ENCODE measurements at places on chromosomes 4 and X. TPM values are rescaled to one million over a fixed set of nuclear protein-coding genes. Genes with fewer than 3 reads are reported as not detected.

DNA sequence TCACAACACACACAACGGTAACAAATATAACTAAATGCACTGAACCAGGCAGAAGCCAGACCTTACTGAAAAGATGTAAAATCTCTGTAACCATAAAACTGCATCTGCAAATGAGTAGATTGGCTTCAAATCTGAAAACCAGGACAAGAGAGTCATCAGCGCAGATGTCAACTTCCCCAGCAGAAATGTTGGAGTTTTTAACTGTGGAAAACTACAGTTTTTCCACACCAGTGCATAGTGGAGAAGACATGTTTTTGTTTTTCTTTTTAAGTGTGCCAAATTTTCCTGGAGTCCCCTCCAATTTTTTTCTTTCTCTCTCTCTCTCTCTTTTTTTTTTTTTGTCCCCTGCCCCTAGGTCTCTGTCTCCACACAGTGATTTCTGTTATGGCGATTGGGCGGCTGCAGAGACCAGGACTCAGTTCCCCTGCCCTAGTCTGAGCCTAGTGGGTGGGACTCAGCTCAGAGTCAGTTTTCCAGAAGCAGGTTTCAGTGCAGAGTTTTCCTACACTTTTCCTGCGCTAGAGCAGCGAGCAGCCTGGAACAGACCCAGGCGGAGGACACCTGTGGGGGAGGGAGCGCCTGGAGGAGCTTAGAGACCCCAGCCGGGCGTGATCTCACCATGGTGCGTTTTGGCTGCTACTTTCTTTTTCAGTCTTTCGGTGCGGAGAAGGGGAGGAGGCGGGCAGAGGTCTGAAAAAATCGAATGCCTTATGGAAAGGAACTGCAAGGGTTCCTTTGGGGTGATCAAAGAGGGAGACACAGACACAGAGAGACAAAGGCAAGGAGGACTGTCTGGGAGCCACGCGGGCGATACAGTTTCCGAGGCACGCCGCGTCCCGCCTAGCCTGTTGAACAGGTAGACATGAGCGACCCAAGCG lies at the start of gene GUCY1A1:
Gene GUCY1A1, plus strand, starts transcription at position 505 of the 878 bp plus-strand sequence. CDS start 30,020 bp downstream, outside the sequence.
- DNase-seq = peak; percentile 62

DNA sequence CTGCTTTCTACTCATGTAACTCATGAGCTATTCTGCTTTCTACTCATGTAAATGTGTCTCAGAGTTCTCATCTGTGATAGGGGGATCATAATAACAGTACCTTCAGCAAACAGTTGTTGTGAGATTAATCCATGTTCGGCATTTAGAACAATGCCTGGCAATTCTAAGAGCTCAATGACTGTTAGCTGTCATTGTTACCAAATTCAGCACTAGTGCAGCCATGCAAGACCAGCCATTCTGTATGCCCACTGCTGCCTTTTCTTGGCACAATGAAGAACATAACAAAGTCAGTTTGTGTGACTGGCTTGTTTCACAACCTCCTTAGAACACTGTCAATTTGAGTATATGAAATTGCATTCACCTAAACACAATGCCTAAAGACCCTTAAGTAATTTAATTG lies 163.2 kb downstream of the ANK2 start:
- DNase-seq = no peak

DNA sequence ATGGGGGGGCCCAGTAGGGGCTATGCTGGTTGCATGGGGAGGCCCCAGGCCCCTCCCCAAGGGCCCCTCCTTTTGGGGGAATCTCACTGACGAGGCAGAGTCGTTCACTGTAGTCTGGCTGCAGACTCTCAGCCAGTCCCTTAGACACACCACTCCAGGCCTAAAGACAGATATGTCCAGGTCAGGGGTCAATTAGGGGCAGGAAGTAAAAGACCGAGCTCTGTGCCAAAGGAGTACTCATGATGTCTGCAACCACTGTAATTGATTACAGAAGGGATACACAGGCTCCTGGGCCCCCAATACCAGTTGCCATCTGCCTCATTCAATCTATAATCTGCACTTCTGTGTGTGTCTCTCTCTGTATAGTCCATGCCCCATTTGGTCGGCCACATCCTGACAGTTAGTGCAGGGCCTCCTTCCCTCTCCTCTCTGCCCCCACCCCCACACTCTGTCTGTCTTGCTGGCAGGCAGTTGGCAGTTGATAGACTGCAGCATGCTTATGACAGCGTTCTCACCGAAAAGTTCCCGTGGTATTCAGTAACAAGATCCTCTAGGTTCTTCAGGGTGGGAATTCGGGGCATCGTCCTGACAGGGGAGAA lies 1.3 kb upstream of the CXorf65 start:
- peak; percentile 26 for DNase-seq

GRCh38 chrX:39576041-39576872 lies 521.5 kb downstream of the BCOR start:
- DNase-seq = peak; percentile 24

DNA sequence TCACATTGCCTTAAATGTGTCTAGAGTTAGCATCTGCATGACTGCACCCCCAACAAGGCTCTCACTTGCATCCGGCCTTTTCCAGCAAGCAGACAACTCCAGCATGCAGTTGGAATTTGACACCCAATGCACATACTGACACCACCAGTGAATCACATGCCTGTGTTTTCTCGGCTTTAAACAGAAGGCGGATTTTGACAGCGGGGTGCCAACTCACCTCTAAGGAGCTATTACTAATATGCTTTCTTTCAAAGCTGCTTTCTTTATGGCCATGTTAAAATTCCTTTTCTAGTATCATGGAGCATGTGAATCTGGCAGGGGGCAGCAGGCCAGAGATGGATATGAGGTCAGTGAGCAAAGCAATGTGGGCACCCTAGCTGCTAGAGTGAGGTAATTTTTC lies 78.0 kb upstream of the CLNK start:
- DNase-seq = no peak

DNA sequence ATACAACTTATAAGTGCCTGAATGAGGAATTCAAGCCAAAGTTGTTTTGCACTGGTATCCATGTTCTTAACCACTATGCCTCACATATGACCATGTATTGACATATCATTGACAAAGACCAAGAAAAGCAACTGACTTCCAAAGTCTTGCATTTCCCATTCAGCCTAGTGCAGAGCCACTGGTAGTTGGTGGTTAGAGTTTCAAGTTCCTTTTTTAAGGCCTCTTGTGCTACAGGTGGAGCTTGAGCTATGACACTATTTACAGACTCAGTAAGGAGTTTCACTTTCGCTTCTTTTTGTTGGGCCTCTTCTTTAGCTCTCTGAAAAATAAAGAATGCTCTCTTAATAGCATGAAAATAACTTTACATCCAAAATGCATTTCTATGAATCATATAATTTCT lies 763.0 kb downstream of the DMD start:
- peak; percentile 17 for DNase-seq

DNA sequence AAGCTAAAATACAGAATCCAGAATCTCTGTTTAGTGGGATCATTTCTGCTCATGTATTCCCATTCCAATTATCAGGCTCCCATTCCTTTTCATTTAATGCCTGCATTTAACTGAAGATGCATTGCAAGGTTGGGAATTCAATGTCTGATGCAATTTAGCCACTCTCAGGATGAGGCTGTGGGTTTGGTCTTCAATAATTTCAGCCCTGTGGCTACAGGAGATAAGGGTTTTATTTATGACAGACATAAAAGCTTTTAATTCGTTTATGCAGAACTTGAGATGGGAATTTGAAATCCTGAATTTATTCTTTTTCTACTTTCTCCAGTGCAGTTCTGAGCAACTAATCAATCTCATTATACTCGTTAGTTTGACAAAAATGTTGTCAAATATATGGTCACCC lies 1225.9 kb downstream of the PCDH18 start:
- DNase-seq = no peak

COX7B2 gene
- total RNA-seq = not detected

MAGEA11 gene
- not detected for total RNA-seq

RHOXF2B gene
- total RNA-seq = not detected

VAMP7 gene
- 18.4 TPM for total RNA-seq

All from muscle of leg (tissue), 16 donors.